Activated naive CD8-positive, alpha-beta T cell treated with anti-CD3 and anti-CD28 coated beads for 36 hours (primary cell): ENCODE measurements at places on chromosomes 7 and 10.
A peak's percentile ranks its signal among the peaks of the same experiment; 100 is the strongest.

- H3K27ac ChIP-seq: no peak overlapping the region
- peak; percentile 82 for DNase-seq
- peaks cover 10% of the 10 kb centered on the region for H3K4me1 ChIP-seq
- peaks cover 66% of the 10 kb centered on the region for H3K27me3 ChIP-seq
- no peaks in the 10 kb centered on the region for H3K36me3 ChIP-seq
- peak overlapping the region; percentile 68 for H3K4me3 ChIP-seq
Observed at GRCh38 chr7:28853834-28854749, 104.0 kb downstream of the TRIL start.

GRCh38 chr10:32961895-32962369 lies 3.9 kb upstream of the ITGB1 start:
- H3K27ac ChIP-seq: no peak overlapping the region
- H3K36me3 ChIP-seq: no peaks in the 10 kb centered on the region
- H3K27me3 ChIP-seq: no peaks in the 10 kb centered on the region

- no peak overlapping the region for H3K27ac ChIP-seq
- no peak for DNase-seq
- peaks cover 2% of the 10 kb centered on the region for H3K4me1 ChIP-seq
- no peaks in the 10 kb centered on the region for H3K27me3 ChIP-seq
Observed at GRCh38 chr7:84247591-84247990, 53.0 kb upstream of the SEMA3A start.

- no peak overlapping the region for H3K4me3 ChIP-seq
- no peak overlapping the region for H3K27ac ChIP-seq
- no peaks in the 10 kb centered on the region for H3K27me3 ChIP-seq
- no peaks in the 10 kb centered on the region for H3K36me3 ChIP-seq
Observed at GRCh38 chr7:74627661-74628411, 29.7 kb upstream of the GTF2I start.

GRCh38 chr10:74021248-74022055 lies 23.5 kb downstream of the VCL start:
- no peak overlapping the region for H3K27ac ChIP-seq
- H3K4me3 ChIP-seq: no peak overlapping the region
- no peaks in the 10 kb centered on the region for H3K27me3 ChIP-seq
- H3K36me3 ChIP-seq: no peaks in the 10 kb centered on the region
- no peak for DNase-seq
- no peaks in the 10 kb centered on the region for H3K4me1 ChIP-seq

DNA sequence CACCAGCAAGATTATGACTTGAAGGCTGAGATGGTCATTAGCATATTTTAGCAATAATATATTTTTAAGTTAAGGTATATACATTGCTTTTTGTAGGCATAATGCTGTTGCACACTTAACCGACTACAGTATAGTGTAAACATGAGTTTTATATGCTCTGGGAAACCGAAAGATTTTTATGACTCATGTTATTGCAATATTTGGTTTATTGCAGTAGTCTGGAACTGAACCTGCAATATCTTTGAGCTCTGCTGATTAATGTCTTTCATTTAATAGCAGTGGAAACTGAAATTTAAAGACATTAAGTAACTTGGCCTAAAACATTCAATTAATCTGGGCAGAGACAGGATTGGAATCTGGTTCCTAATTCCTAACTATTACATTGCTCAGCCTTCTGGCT lies 266.7 kb upstream of the PLXDC2 start:
- no peaks in the 10 kb centered on the region for H3K4me1 ChIP-seq
- DNase-seq: no peak
- no peak overlapping the region for H3K27ac ChIP-seq
- no peaks in the 10 kb centered on the region for H3K36me3 ChIP-seq
- H3K27me3 ChIP-seq: no peaks in the 10 kb centered on the region

DNA sequence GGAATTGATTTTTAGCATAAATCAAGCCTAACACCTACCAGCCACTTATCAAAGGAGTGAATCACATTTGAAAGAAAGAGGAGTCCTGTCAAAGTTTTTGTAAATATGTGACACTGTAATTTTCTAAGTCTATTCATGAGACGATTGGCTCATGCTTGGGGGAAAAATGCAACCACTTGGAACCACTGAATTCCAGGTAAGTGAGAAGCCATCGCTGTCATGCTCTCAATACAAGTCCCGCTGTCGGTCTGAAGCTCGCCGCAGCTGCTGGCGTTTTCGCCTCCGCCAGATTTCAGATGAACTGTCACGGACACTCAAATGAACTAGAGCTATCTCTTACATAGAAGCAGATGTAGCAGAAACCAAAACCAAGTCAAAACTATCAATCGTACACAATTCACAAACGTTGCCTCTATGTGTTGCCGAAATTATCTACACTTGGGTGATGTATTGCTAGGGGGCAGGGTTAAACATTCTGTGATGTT lies 279.8 kb upstream of the FZD8 start:
- H3K36me3 ChIP-seq: no peaks in the 10 kb centered on the region
- DNase-seq: no peak
- H3K4me3 ChIP-seq: no peak overlapping the region

- peaks cover 42% of the 10 kb centered on the region for H3K27me3 ChIP-seq
- H3K4me3 ChIP-seq: no peak overlapping the region
- no peak for DNase-seq
- peaks cover 6% of the 10 kb centered on the region for H3K36me3 ChIP-seq
- peaks cover 13% of the 10 kb centered on the region for H3K4me1 ChIP-seq
Observed at GRCh38 chr7:137850972-137851945, 4.5 kb upstream of the DGKI start.

- H3K27ac ChIP-seq: no peak overlapping the region
- no peaks in the 10 kb centered on the region for H3K27me3 ChIP-seq
- H3K4me3 ChIP-seq: no peak overlapping the region
- DNase-seq: no peak
- no peaks in the 10 kb centered on the region for H3K36me3 ChIP-seq
Observed at GRCh38 chr10:129440247-129440646, 26.8 kb upstream of the MGMT start.

GRCh38 chr10:102511583-102512274 lies 8.0 kb downstream of the SUFU start:
- H3K4me3 ChIP-seq: no peak overlapping the region
- no peaks in the 10 kb centered on the region for H3K27me3 ChIP-seq
- peaks cover 16% of the 10 kb centered on the region for H3K4me1 ChIP-seq
- H3K36me3 ChIP-seq: peaks cover 4% of the 10 kb centered on the region
- DNase-seq: no peak
- peak overlapping the region; percentile 28 for H3K27ac ChIP-seq

DNA sequence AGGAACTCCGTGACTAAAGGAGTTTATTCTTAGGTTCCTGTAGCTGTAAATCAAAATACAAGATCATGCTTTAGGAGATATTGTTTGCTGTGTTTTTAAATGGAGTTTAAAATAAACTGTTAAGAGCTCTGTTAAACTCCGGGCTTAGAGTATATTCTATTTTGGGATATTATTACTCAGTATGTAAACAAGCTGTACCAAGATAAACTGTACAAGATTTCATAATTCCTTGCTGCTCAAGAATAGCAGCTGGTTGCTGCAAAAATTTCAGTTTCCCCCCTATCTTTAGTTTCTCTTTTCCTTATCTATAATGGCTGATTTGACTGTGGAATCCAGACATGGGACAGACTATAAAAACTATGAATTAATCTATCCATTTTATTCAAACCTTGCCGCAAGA lies 215.7 kb downstream of the HTR7 start:
- peaks cover 4% of the 10 kb centered on the region for H3K27me3 ChIP-seq
- H3K27ac ChIP-seq: no peak overlapping the region
- no peaks in the 10 kb centered on the region for H3K4me1 ChIP-seq
- DNase-seq: no peak

DNA sequence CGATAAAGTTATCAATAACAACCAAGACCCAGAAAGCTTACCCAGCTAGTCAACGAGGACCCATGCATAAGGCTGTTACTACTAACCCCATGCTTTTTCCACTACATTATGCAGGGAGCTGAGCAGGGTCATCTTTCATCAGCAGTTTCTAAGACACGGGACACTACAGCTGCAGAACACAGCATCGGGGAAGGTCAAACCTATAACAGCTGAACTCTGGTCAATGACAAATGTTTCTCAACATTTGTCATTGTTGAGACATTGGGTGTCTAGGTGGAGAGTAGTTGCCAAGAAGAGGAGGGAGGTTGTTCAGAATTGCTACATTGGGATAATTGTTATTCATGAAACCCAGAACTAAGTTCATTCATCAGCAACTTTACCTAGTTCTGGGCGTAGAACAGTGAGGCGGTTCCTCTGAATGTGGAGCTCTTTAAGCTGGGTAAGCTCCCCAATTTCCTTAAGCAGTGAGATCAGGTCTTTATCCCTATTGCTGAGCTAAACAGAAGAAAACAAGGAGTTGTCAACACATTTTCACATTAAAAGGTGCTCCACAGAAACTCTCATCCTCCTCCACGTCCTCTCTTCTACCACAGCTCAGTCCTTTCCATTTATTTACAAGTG lies 105.6 kb downstream of the ZNF22 start:
- peaks cover 41% of the 10 kb centered on the region for H3K27me3 ChIP-seq
- no peaks in the 10 kb centered on the region for H3K4me1 ChIP-seq
- DNase-seq: no peak
- no peak overlapping the region for H3K4me3 ChIP-seq

- H3K27me3 ChIP-seq: no peaks in the 10 kb centered on the region
- no peaks in the 10 kb centered on the region for H3K4me1 ChIP-seq
- H3K27ac ChIP-seq: no peak overlapping the region
- H3K4me3 ChIP-seq: no peak overlapping the region
Observed at GRCh38 chr10:132149917-132150316, 36.8 kb upstream of the DPYSL4 start.

GRCh38 chr7:45089341-45089891 lies 647 bp upstream of the NACAD start:
- H3K4me1 ChIP-seq: peaks cover 6% of the 10 kb centered on the region
- H3K36me3 ChIP-seq: no peaks in the 10 kb centered on the region
- peak; percentile 80 for DNase-seq
- H3K4me3 ChIP-seq: peak overlapping the region; percentile 80

DNA sequence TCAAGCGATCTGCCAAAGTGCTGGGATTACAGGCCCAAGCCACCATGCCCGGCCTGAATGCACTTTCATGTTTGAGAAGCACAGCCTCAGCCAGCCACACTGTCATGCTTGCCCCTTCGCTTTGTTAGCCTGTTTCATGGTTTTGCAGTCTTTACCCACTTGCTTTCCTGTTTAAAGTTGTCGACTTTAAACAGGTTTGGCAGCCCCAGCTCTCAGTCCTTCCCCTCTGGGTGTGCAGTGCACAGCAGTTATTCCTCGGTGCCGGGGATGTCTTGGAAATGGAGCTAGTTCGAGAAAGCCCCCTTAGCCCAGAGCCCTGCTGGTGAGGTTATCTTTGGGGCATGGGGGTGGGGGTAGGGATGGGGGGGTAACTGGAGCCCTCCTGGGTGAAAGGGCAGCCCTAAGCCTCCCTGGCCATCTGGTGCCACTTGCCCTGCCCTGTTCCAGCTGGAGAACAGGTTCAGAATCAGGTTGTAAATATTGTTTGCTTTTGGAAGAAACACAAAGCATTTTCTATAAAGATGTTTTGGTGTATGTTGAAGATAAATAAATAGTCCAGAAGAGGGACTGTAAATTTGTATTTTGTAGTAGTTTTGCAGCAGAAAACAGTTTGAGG lies 14.8 kb downstream of the TSPAN14 start:
- H3K36me3 ChIP-seq: peaks cover 38% of the 10 kb centered on the region
- H3K4me1 ChIP-seq: peaks cover 89% of the 10 kb centered on the region
- no peaks in the 10 kb centered on the region for H3K27me3 ChIP-seq

- no peak for DNase-seq
- no peaks in the 10 kb centered on the region for H3K4me1 ChIP-seq
- no peak overlapping the region for H3K27ac ChIP-seq
- H3K4me3 ChIP-seq: no peak overlapping the region
Observed at GRCh38 chr10:59465088-59465487, 102.7 kb upstream of the FAM13C start.

DNA sequence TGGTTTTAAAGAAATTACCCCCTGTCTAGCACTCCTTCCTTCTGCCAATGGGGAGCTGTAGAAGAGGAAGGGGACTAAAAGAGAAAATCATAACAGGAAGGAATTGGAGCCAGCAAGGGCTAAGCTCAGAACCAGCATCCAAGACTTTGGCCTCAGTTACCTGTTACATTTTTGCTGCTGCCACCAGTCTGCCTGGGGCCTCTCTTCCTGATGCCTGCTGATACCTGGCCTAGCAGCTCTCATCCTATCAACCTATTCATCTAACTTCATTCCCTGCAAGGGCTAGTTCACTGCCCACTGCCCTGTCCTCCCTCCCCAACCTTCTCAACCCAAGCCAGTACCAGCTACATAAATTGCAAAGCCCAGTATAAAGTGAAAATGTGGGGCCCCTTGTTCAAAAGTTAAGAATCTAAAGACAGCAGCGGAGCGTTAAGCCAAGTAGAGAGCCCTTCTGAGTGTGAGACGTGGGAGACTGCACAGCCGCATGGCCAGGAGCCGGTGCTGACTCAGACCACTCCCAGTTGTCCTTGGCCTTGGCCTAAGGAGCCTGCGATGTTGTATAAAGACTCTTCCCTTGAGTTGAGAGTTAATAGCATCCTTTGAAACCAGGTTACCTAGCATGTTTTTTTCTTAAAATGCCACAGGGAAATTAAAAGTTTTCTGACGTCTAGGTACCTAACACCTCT lies 13.2 kb upstream of the AOC1 start:
- H3K4me1 ChIP-seq: no peaks in the 10 kb centered on the region
- DNase-seq: no peak
- peaks cover 8% of the 10 kb centered on the region for H3K27me3 ChIP-seq
- H3K4me3 ChIP-seq: no peak overlapping the region
- no peak overlapping the region for H3K27ac ChIP-seq

- no peaks in the 10 kb centered on the region for H3K36me3 ChIP-seq
- H3K4me1 ChIP-seq: peaks cover 7% of the 10 kb centered on the region
- H3K4me3 ChIP-seq: no peak overlapping the region
- H3K27ac ChIP-seq: no peak overlapping the region
- H3K27me3 ChIP-seq: peaks cover 34% of the 10 kb centered on the region
Observed at GRCh38 chr7:64874562-64875250, 28.4 kb upstream of the ZNF273 start.

- H3K4me1 ChIP-seq: peaks cover 9% of the 10 kb centered on the region
- peaks cover 36% of the 10 kb centered on the region for H3K36me3 ChIP-seq
- H3K4me3 ChIP-seq: no peak overlapping the region
- H3K27me3 ChIP-seq: no peaks in the 10 kb centered on the region
- DNase-seq: no peak
Observed at GRCh38 chr7:92802406-92802805, 34.0 kb downstream of the CDK6 start.

- H3K27me3 ChIP-seq: no peaks in the 10 kb centered on the region
- no peak overlapping the region for H3K4me3 ChIP-seq
- peaks cover 41% of the 10 kb centered on the region for H3K4me1 ChIP-seq
- DNase-seq: no peak
Observed at GRCh38 chr10:28366994-28367393, 64.1 kb upstream of the MPP7 start.

- peaks cover 93% of the 10 kb centered on the region for H3K27me3 ChIP-seq
- peaks cover 33% of the 10 kb centered on the region for H3K4me1 ChIP-seq
- no peak for DNase-seq
- H3K36me3 ChIP-seq: no peaks in the 10 kb centered on the region
Observed at GRCh38 chr10:93075369-93076221, 1.9 kb downstream of the CYP26A1 start.
